ENCODE measurements at places on chromosomes 4 and X. TPM values are rescaled to one million over a fixed set of nuclear protein-coding genes. Genes with fewer than 3 reads are reported as not detected.
A peak's percentile ranks its signal among the peaks of the same experiment; 100 is the strongest.

DNA sequence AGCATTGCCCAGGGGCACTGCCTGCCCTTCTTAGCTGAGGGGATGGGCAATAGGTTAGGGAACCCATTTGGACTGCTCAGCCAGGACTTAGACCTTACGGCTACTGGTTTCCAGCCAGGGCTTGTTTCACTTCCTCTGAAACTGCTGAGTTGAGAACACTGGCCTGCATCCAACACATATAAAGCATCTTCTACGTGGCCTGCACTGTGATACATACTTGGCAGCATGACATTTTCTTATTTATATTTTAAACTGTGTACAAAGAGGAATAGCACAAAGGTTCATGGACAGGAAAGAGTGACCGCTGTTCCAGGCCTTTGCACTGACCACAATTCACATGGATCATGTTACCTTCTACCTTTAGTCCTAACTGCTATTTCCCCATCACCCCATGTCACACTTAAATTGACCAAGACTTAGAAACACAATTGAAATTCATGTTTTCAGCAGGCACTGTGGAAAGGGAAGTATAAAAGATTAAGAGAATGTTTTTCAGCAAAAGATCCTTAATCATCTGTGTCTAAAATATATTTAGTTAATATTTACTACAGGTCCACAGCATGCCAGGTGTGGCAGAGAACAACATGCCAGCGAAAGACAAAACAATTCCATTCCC lies 43.7 kb downstream of the NLGN4X start:
- ATAC-seq: no peak

ADH1A gene
- total RNA-seq: 0.54 TPM

DNA sequence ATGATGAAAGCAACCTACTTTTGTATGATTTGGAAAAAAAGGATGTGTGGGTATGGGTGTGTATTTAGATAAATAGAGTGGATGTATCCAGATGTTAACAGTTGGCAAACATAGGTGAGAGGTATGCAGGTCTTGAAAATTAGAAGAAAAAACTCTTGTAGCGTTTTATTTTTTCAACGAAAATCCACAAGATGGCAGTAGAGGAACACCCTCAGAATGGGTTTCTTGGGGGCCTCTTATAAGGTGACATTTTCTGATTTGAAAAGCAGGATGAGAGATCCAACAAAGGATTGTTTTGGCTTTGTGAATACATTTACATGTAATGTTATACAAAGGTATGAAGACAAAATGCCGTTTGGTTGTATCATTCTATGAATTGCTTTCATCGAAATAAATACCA lies 68.3 kb downstream of the FMR1NB start:
- ATAC-seq: no peak

DNA sequence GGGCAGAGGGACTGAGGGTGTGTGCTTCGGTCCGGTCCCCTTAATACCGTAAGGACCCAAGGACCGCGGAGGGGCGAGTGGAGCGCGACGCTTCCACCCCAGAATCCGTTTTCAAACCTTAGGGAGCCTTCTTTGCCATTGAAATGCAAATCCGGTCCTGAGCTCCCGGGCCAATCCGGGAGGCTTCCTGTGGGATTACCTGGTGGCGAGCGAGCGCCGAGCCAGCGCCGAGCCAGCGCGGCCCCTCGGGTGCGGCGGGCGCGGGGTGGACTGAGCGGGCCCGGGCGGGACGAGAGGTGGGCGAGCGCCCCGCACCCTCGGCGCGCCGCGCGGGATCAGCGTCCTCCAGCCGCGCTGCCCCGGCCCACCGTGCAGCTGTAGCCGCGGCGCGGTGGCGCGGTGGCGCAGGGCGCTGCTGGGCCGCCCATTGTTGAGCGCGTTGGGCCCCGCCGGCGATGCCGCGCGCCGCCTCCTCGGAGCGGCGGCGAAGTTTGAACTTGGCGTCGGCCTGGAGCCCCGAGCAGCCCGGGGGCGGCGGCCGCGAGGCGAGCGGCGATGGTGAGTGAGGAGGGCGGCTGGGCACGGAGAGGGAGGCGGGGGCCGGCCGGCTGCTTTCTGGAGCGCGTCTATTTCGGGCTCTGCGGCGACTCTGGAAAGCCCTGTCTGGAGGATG lies 208.7 kb downstream of the SOWAHB start:
- ATAC-seq: peak; percentile 75

DNA sequence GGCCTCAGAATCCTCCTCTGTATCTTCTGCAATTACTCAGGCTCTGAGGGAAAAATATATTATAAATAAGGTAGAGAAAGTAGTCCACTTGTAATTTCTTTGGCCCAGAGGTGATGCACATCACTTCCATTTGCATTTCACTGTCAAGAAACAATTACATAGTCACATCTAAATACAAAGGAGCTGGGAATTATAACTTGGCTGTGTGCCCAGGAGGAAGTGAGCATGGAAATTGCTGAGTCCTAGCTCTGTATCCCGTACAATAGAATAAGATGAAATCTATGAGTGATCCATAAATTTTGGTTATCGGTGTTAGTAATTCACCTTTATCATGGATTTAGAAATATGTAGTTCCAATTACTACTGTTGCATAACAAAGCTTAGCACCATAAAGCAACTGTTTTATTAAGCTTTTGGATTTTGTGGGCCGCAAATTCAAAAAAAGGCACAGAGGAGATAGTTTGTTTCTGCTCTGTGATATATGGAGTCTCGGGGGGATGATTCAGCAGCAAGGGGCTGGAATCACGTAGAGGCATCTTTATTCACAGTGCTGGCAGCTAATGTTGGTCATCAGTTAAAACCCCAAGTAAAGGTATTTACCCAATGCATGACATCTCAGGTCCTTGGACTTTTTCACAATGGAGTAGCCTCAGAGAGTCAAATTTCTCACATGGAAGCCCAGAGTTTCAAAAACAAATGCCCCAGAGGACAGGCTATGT lies 241.4 kb upstream of the GALNT7 start:
- no peak for ATAC-seq

- no peak for ATAC-seq
Observed at GRCh38 chr4:94352996-94353395, 10.4 kb upstream of the HPGDS start.

PFKFB1 gene
- total RNA-seq: not detected

- no peak for ATAC-seq
Observed at GRCh38 chr4:7332216-7333023, 102.3 kb downstream of the PSAPL1 start.

DNA sequence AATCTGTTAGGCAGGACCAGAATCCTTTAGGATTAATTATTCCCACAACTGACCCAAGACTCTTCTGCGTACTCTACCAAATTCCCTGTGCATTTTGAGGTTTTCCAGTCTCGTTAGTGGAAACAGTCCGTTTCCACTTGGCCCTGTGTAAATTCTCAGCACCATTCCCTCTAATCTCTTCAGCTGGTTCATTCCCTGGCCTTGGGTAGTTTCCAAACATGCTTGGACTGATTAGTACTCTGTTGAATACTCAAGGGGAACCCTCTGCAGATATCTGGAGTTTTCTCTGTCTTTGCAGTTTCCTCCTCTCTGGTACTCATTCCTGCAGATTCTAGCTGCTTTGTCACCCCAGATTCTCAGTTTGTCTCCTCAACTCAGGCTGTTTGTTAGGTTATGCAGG lies 80.4 kb downstream of the ZFX start:
- no peak for ATAC-seq

DNA sequence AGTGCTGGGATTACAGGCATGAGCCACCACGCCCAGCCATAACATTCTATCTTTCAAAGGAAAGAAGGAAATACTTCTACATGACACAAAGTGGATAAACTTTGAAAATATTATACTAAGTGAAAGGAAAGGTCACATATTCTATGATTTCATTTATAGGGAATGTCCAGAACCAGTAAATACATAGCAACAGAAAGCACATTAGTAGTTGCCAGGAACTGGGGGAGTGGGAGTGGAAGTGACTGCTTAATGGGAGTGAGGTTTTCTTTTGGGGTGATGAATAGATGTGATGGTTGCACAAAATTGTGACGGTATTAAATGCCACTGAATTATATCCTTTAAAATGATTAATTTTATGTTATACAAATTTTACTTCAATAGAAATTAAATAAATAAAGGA lies 95.7 kb upstream of the IL15 start:
- no peak for ATAC-seq

DNA sequence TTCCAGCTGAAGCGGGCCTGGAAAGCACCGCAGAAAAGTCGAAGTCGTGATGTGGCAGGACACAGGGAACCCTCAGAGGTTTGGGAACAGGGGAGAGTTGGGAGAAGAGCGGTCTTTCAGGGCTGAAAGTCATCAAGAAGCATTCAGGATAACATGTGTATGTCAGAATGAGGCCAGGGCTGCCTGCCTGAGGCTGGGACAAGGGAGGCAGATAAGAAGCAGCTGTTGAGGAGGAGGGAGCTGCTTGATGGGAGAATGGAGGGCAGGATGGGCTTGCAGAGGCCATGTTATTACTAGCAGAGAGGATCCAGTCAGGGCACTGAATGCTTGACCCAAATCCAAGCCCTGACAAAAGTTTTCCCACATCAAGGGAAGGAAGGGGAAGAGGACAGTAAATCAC lies 132.0 kb downstream of the ATG4A start:
- no peak for ATAC-seq

DNA sequence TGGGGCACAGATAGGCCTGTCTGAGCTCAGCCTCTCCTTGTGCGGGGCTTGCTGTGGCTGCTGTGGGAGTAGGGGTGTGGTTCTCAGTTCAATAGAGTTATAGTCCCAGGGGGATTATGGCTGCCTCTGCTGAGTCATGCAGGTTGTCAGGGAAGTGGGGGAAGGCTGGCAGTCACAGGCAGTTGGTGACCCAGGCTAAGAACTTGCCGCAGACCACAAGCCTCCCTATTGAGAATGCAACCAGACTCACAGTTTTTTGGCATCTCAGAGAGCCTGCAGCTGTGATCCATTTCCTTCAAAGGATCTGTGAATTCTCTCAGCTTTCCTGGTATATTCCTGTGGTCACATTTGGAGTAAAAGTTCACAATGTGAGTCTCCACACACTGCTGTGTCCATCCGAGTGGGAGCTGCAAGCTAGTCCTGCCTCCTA lies 364.9 kb downstream of the ZNF674 start:
- no peak for ATAC-seq

- no peak for ATAC-seq
Observed at GRCh38 chr4:102322736-102323135, 22.5 kb downstream of the SLC39A8 start.

GRCh38 chr4:16617435-16617834 lies 281.0 kb downstream of the LDB2 start:
- no peak for ATAC-seq

DNA sequence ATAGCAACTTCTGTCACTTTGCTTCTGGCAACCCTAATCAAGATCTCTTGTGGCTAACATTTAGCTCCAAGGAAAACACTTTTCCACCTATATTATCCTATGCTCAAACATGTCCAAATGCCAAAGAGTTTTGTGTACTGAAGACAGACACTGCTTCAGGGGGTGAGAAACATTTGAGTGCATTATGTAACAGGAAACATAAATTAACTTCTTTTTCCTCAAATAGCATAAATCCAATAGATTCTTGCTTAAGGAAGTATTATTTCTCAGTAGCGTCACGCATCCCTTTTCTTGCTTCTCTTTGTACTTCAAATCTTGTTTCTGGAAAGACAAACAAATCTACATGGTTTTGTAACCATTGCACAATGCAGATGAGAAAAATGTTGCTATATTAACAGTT lies 839.1 kb downstream of the GLUD2 start:
- ATAC-seq: no peak

- no peak for ATAC-seq
Observed at GRCh38 chr4:20629186-20630106, 70.8 kb upstream of the PACRGL start.

- ATAC-seq: no peak
Observed at GRCh38 chr4:24236532-24236931, 346.7 kb upstream of the PPARGC1A start.

GRCh38 chr4:152392079-152392478 lies 143.8 kb downstream of the FBXW7 start:
- no peak for ATAC-seq

FGF13 gene
- total RNA-seq: 14.7 TPM

DNA sequence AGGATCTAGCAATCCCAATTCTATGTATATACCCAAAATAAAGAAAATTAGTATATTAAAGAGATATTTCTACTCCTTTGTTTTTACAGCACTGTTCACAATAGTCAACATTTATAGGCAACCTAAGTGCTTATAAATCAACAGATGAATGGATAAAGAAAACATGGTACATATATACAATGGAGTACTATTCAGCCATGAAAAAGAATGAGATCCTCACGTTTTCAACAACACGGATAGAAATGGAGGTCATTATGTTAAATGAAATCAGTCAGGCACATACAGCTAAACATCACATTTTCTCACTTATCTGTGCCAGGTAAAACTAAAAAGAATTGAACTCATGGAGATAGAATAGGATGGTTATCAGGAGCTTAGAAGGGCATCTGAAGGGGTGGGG lies 45.6 kb upstream of the PABPC5 start:
- no peak for ATAC-seq

DNA sequence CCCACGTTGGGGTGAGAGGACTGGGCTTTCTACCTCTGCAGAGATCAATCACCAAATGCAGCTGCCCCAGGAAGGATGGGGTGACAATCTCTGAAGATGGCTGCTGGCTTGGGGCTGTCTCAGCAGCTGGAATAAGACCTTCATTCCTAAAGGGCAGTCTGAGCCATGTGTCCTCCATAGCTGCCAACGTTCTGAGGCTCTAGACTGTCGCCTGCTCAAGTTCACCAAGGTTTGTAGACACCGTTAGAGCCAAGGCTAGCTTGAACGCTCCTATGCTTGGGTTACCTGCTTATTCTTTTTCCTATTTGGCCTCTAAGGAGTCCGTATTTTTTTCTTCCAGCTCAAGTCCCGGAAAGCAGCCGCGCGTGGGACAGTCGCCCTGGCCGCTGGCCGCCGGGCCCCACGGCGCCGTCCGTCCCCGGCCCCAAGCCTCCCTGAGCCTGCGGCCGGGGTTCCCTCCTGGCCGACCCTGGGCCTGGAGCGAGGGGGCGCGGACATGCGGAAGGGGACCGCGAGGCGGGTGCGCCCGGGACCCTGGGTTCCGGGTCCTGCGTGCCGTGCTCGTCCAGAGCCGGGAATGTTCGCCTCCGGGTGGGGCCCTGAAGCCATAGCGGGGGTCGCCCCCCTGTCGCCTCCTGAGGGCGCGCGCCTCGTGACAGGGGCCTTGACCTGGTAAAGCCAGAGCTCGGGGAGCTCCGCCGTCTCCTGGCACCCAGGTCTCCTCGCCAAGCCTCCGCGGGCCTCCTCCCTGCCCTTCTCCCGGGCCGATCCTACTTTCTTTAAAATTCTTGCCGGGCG lies 23.3 kb downstream of the MRFAP1 start:
- ATAC-seq: peak; percentile 23
